ENCODE measurements at places on chromosomes 1 and 21.

DNA sequence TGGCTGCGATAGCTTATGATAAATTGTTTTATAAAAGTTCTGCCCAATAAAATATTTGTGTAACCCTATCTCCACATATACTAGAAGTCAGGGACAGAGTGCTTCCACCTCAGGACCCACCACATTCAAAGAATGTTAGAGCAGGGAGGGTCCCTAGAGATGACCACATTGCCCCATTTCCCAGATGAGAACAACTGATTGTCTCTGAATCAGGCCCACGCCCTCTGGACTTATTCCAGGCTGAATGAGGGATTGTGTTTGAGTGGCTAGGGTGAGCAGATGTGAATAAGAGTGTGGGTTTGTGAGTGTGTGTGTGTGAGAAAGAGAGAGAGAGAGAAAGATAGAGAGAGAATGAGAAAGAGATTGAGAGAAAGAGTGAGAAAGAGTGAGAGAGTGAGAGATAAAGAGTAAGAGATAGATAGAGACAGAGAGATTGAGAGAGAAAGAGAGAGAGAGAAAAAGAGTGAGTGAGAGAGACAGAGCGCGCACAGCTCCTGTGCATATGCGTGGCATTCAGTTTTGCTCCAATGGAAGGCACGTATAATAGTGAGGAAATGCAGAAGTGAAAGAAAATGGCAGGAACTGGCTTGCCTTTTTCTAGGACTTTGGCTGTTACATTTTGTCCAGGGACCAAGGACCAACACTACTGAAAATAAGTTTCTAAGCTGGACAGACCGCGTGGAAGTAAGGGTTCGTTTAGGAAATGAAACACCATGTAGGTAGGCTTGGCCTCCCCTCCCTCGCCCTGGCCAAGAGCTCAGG is 94.1 kb downstream of the ABCA4 start:
- DNase-seq, result no peak

DNA sequence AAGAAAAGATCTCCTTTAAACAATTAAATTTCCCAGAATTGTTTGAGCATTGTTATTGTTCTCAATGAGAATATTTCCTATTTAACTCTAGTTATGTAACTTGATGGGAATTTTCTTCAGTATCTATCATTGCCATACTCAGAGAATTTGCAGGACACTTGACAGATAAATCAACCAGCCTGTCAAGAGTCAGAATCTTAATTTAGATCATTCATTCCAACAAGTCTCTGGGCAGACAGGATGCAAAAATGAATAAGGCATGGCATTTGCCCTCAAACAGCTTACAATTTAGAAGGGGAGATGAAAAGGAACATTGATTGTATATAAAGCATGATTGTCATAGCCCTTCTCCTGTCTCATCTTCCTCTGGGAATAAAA is 7.3 kb upstream of the DISC1 start:
- no peak for DNase-seq

GRCh38 chr1:71823708-71824305 is 458.5 kb downstream of the NEGR1 start:
- DNase-seq, result no peak

- DNase-seq, result peak; percentile 91
Observed at GRCh38 chr21:38733972-38734546, 71.7 kb upstream of the ETS2 start.

DNA sequence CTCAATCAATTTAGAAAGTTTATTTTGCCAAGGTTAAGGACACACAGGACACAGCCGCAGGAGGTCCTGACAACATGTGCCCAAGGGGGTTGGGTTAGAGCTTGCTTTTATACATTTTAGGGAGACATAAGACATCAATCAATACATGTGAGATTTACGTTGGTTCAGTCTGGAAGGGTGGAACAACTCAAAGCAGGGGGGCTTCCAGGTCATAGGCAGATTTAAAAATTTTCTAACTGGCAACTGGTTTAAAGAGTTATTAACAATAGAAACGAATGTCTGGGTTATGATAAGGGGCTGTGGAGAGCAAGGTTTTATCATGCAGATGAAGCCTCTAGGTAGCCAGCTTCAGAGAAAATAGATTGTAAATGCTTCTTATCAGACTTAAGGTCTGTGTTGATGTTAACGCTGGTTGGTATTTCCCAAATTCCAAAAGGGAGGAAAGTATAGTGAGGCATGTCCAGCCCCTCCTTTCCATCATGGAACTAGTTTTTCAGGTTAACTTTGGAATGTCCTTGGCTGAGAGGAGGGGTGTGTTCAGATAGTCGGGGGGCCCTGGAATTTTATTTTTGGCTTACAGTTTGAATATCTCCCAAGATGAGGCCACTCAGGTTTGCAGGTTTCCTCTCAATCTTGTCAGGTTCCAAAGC is 31.0 kb upstream of the TGFBR3 start:
- DNase-seq, result no peak

GRCh38 chr1:36924282-36924811 is 110.0 kb downstream of the GRIK3 start:
- peak; percentile 69 for DNase-seq

- no peak for DNase-seq
Observed at GRCh38 chr21:35737449-35737848, 322.9 kb downstream of the SETD4 start.

- DNase-seq, result no peak
Observed at GRCh38 chr1:29827237-29827750, 591.0 kb downstream of the PTPRU start.

DNA sequence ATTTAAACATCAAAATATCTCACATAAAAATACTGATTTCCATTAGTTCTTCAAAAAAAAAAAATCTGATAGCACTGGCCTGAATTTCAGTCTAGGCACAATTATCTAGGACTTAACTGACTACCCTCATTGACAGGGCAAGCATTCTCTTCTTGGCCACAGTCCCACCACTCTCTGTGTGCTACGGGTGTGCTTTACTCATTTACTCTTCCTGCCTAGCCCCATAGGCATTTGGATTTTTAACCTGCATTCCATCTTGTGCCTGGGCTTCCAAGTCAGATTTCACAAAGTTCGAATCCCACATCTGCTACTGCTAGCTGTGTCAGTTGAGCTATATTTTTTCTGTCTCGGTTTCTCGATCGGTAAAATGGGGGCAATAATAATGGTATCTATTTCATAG is 38.0 kb downstream of the PTPN14 start:
- DNase-seq, result no peak

DNA sequence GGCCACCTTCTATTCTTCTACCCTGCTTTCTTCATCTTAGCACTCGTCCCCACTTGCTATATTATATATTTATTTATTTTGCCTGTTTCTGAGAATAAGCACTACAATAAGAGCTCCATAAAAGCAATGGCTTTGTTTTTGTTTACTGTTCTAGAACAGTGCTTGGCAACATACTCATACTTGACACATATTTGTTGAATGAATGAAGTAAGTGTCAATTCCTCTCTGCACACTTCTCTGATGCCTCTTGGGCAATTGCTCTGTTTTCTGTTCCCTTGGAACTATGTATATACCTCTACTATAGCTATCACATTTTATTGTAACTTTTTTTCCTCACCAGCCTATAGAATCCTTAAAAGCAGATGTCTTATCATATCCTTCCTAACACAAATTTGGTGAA is 7.5 kb upstream of the SLC19A2 start:
- DNase-seq, result no peak

- DNase-seq, result peak; percentile 67
Observed at GRCh38 chr1:93847811-93848288, 31.2 kb downstream of the DNTTIP2 start.

GRCh38 chr1:219189021-219189824 is 15.5 kb downstream of the LYPLAL1 start:
- DNase-seq, result no peak

GRCh38 chr1:168135921-168136708 is 615 bp downstream of the GPR161 start:
- DNase-seq, result no peak

DNA sequence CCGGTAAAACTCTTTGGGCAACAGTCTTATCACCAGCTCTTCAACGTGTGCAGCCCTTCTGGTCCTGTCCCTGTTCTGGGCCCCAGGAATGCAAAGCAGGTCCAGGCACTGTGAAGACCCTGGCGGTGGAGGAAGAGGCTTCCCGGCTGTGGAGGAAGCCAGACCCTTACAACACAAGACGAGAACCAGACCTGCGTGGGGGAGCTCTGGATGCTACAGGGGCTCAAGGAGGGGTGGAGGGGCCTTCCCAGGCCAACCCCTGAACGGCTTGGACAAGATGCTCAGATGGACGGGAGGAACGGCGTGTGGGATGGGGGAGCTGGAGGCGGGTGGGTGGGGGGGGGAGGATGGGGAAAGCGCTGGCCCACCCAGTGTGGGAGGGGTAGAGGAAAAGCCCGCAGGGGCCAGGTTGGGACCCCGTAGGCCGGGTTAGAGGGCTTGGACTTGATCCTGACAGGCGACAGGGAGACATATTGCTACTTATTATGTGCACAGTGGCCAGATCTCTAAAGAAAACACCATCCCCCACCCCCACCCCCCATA is 5.1 kb upstream of the OLIG2 start:
- no peak for DNase-seq

GRCh38 chr21:44710756-44711326 is 531 bp downstream of the TSPEAR start:
- DNase-seq, result no peak

GRCh38 chr1:218755128-218755527 is 410.0 kb downstream of the TGFB2 start:
- no peak for DNase-seq

DNA sequence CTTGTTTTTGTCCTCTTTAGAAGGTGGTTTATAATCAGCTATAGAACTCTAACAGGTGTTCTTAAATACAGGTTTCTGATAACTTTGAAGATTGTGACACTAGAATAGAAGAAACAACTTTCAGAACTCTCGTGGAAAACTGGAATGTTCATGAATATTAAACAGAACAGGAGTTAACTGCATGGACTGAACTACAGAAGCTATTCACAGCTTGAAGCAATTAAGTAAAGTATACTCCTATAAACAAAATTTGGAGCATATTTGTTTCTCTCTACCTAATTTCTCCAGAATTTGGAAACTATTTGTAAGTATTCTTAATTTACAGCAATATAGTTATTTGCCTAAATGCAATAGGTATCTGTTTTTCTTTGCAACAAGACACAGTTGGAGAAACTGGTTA is 824.8 kb downstream of the ADGRL2 start:
- no peak for DNase-seq

DNA sequence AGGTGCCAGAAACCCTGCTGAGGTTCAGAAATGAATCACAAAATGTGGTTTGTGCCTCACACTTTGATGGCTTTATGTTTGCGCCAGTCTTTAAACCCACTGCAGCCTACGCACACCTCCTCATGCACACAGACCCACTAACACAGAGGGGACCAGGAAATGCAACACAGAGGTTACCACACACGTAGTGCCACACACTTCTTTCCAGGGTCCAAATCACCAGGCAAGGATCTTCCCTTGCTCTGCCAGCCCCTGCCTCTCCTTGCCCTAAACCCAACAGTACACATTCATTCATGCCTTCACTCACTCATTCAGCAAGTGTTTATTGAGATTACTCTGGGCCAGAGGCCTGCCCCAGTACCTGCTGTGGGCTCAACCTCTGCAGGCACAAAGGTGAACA is 17.5 kb downstream of the MAB21L3 start:
- DNase-seq, result no peak

DNA sequence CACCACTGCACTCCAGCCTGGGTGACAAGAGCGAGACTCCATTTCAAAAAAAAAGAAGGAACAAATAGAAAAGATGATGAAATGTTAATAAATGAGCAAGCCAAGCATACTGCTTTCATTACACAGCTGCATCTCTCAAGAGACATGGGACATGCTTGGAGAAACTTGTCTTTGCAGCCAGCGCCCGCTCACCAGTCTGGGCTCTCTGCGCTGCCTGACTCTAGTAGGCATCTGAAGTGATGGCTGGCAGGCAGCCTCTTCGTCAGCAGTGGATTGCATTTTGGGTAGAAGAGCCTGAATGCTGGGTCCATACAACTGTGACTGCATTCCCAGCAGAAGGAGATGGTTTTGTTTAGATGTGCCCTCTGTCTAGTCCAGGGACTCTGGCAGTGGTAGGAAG is 48.0 kb downstream of the IL6R start:
- DNase-seq, result no peak
